Stomach (tissue), 19 donors: ENCODE measurements at places on chromosomes 1 and 21. TPM values are rescaled to one million over a fixed set of nuclear protein-coding genes. Genes with fewer than 3 reads are reported as not detected.

Gene EPS8L3
- polyA plus RNA-seq, result 40.9 TPM

Gene RPS6KC1
- polyA plus RNA-seq, result 6.1 TPM

Gene CDC7
- 1.4 TPM for polyA plus RNA-seq

Gene SIM2
- 3.3 TPM for polyA plus RNA-seq

Gene OR10Z1
- not detected for polyA plus RNA-seq
